AG20443 (cell line): ENCODE measurements at places on chromosomes 16 and 17.

DNA sequence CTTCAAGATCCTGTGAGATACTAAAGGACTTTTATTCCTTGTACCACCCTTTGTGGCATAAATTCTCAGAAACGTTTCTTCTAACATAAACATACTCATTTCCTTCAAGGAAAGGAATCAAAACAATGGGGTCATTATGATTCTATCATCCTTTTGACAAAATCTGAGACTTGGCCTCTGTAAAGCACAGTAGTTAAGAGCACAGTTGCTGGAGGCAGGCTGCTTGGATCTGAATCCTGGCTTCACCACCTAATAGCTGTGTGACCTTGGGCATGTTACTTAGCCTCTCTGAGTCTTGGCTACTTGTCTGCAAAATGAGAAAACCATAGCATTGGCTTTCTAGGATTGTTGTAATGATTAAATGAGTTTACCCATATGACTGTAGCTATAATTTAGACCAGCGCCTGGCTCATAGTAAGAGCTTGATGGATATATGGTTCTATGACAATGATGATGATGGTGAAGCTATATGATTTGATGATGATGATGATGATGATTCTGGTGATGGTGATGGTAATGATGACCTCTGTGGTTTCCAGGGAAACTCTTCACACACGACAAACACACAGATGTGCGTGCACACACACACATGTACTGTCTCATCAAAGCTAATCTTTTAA lies 6.1 kb upstream of the KRT31 start:
- DNase-seq: no peak

DNA sequence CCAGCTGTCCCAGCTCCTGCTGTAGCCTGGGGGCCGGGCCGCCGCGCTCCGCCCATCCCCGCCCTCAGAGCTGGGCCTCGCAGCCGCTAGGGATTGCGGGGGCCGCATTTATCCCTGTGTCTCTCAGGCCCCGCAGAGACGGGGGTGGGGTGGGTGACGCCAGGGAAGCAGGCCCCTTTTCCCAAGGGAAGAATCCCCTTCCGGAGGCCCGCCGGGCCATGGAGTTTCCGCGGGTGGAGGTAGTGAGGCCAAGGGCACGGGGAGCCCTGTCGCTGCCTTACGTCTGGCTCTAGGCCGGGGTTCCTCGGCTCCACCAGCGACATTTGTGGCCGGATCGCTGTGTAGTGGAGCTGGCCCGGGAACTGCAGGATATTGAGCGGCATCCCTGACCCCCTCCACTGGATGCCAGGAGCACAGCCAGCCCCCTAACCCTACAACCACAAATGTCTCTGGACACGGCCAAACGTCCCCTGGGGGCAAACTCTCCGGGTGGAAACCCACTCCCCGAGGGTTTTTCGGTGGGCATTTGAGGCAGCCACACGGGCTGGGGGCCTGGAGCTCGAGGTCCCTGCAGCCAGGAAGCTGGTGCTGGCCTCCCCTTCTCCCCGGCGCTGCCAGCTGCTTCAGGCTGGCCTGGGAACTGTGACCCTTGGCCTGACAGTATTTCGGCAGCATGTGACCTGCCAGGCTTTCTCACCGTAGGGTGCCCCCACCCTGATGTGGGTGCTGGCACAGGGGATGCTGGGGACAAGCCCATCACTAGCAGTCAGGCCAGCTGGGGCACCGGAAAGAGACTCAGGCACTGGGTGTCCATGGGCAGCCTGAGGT lies 12.0 kb upstream of the CD300A start:
- DNase-seq: no peak

GRCh38 chr17:19342611-19343255 lies 19.8 kb downstream of the B9D1 start:
- no peak for DNase-seq

GRCh38 chr17:77735566-77736198 lies 222.8 kb upstream of the TNRC6C start:
- DNase-seq: peak; percentile 3

- DNase-seq: no peak
Observed at GRCh38 chr16:89184933-89185794, 13.6 kb downstream of the CDH15 start.

DNA sequence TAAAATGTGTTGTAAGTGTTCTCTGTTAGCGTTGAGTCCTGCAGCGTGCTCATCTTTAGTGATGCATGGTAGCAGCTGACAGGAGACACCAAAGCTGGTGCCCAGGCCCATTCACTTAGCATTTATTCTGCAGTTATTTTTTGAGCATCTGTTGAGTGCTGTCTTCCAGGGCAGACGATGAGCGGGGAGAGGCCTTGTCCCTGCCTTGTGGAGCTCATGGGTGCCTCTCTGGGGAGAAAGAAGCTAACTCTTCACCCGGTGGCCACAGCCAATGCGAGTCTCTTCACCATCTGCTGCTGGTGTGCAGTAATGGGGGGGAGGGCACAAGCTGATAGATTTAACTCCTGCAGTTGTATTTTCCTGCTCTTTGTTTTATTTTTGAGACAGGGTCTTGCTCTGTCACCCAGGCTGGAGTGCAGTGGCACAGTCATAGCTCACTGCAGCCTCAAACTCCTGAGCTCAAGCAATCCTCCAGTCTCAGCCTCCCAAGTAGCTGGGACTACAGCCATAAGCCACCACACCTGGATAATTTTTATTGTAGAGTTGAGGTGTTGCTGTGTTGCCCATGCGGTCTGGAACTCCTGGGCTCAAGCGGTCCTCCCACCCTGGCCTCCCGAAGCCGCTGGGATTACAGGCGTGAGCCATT lies 30.5 kb downstream of the GPT2 start:
- no peak for DNase-seq

- no peak for DNase-seq
Observed at GRCh38 chr17:9755083-9755482, 36.3 kb downstream of the DHRS7C start.

- no peak for DNase-seq
Observed at GRCh38 chr17:79888811-79889634, 49.8 kb upstream of the CBX4 start.
